Esophagus squamous epithelium (tissue), 5 donors: ENCODE measurements at places on chromosomes 11 and 22.

DNA sequence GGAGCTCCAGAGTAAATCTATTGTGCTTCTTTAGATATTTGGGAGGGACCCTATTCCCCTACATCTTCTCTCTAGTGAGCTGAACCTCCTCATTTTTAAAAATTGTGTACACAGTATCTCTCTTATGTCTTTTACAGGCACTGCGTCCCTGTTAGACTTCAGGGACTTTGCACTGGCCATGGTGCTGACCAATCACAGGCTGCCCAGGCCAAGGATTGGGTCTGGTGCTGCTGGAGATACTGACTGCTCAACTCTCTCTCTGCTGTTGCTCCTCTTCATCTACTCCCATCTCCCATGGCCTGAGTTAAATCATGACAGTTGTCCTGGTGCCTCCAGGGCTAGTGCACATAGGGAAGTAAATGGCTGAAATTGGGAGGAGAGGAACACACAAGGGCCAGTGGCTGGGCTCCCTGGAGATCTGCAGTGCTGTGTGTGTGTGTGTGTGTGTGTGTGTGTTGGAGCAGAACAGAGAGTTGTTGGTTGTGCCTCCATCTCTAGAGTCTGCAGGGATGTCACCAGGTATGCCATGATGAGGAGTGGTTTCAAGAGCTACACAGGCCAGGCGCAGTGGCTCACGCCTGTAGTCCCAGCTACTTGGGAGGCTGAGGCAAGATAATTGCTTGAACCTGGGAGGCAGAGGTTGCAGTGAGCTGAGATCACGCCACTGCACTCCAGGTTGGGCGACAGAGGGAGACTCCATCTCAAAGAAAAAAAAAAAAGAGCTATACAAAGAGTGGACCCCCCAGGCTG, 155.3 kb downstream of the ST3GAL4 start:
- no peak for DNase-seq

DNA sequence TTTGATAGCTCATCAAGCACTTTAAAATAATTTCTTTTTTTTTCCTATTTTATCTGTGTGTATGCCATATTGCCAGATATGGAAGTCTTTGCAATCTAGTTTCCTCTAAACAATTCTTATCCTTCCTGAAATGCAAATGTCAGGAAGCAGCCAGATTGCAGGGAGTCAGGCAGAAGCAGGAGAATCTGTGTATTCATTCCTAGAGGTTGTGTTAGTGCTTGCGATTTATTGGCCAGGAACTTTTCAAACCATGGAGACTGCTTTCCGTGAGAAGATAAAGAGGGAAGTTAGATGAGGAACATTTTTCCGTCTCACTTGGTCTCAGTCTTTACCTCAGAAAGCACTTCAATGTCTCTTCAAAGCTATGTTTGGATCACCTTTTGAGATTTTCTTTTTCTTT, 91.9 kb downstream of the GRAMD1B start:
- no peak for DNase-seq

- DNase-seq, result no peak
Measured at GRCh38 chr11:122656631-122657101, 1.1 kb downstream of the UBASH3B start.

GRCh38 chr11:58530236-58530635, 22.3 kb upstream of the OR5B21 start:
- DNase-seq, result no peak

GRCh38 chr22:29787371-29787980, 20.3 kb downstream of the UQCR10 start:
- DNase-seq, result no peak

- DNase-seq, result no peak
Measured at GRCh38 chr22:33242078-33242477, 183.9 kb upstream of the SYN3 start.

- no peak for DNase-seq
Measured at GRCh38 chr11:69127884-69128283, 27.9 kb upstream of the SMIM38 start.

- no peak for DNase-seq
Measured at GRCh38 chr11:79369055-79369454, 71.8 kb downstream of the TENM4 start.

DNA sequence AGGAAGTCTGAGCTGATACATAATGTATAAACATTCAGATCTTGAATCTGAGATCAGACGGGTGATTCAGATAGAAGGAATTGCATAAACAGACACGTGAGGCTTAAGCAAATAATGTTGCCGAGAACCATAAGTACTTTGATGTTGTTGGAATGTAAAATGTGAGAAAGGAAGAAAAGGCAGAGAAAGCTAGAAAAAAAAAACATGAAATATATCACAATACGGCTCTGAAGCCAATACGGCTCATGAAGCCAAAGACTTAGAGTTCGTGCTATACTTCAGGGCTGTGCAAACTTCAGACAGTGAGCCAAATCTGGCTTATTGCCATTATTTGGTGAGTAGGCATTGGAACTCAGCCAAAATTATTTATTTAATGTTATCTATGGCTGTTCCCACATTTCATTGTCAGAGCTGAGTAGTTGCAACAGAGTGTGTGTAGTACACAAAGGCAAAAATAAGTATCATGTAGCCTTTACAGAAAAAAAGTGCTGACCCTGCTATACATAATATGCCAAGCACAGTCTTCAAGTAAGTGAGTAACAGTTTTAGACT, 673.3 kb downstream of the CNTN5 start:
- no peak for DNase-seq

GRCh38 chr22:43226377-43227238, 39.7 kb upstream of the TTLL12 start:
- DNase-seq, result no peak

- no peak for DNase-seq
Measured at GRCh38 chr11:93099806-93100205, 98.0 kb downstream of the SLC36A4 start.

GRCh38 chr11:75313513-75314272, 37.8 kb downstream of the ARRB1 start:
- DNase-seq, result no peak

GRCh38 chr11:118312328-118312727, 7.8 kb downstream of the CD3E start:
- DNase-seq, result no peak

GRCh38 chr22:27116312-27117086, 459.1 kb downstream of the MIAT start:
- no peak for DNase-seq

- no peak for DNase-seq
Measured at GRCh38 chr11:65803797-65804492, 17.1 kb downstream of the OVOL1 start.
